ENCODE measurements at places on chromosomes 1 and 21.

DNA sequence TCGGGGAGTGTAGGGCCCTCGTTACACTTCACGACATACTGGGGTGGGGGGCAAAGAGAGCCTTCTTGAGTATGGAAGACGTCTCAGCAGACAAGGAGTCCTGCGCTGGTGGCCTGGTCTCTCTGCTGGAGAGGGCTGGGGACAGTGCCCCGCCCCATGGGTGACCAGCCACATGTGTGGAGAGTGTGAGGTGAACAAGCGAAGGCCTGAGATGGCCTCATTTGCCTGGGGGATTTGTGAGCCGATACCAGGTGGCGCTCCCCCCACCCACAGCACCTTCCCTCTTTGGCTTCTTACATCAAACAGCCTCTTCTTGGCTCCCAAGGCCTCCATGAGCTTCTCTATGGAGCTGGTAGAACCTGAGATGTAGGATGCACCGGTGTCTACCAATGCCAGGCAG is 4.0 kb upstream of the ETNK2 start:
- DNase-seq, result no peak

GRCh38 chr21:25467896-25468295 is 139.4 kb downstream of the MRPL39 start:
- DNase-seq, result no peak

DNA sequence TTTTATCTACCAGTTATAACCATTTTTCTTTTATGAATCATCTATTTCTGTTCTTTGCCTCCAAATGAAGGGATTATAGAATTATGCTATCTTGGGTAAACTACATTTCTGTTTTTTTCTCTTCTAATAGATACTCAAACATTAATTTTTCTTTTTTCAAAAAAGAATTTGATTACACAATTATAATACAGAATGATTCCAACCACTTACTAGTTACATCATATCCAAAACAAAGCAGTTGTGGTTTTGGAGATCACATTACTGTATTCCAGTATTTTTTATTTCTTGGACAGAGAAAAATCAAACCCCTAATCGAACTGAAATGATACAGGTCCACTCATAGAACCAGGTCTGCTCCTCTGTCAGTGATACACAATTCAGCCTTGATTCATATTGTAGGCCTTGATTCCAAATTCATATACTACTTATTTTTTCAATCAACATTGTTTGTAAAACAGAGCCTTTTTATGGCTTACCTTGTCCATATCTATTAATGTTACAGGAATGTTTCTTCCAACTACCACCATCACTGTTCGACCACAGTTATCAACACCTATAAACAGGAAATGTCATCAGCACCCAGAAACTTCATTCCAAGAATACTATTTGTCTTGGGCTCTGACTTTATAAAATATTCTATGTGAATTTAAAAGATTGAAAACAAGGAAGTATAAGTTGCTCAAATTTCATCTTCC is 43.2 kb downstream of the GDAP2 start:
- no peak for DNase-seq

- DNase-seq, result no peak
Observed at GRCh38 chr1:233714631-233715217, 100.8 kb downstream of the KCNK1 start.

DNA sequence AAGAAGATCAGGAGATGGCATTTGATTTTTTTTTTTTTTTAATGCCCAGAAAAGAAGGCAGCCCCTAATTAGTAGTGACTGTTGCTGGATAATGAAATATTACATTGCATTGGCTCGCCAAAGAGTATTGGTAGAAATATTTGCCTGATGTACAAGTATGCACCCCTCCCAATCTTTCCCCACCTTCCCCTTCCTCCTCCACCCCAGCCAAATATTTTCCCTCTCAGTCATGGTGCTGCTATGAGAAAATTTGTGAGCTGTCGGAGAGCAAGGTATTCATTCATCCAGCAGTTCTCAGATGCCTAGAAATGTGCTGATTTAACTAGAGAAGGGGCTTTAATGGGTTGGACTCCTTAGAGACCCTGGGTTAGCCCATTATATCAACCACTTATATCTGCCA is 50.5 kb upstream of the IKBKE start:
- DNase-seq, result no peak

DNA sequence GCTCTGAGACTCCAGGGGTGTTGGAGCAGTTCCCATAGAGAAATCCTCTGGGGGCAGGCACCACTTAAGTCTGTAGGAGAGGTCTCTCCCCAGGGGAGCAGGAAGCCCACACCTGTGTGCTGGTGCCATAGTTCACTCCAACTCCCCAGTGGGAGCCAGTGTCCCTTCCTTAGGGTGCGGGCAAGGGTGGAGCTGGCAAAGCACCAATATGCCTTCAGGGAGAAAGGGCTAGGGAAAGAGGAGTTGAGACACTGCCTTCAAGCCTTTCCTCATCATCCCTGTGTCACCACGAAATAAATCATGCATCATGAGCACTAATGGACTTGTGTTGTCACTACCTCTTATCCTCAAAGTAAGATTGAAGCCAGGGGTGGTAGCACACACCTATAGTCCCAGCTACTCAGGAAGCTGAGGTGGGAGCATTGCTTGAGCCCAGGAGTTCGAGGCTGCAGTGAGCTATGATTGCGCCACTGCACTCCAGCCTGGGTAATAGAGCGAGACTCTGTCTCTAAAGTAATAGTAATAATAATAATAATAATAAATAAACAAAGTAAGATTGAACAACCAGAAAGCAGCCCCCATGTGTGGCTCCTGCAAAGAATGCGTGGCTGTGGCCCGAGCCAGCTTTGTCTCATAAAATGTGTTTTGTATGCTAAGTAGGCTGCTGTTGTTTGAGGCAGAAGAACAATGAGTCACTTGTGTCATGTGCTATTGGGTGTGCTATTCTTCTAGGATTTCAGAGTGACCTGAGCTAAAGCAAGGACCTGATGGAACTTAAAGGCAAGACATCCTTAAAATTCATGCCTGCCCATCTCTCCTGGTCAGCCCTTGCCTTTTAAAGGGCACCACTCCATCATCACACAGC is 6.7 kb upstream of the TIE1 start:
- DNase-seq, result no peak

DNA sequence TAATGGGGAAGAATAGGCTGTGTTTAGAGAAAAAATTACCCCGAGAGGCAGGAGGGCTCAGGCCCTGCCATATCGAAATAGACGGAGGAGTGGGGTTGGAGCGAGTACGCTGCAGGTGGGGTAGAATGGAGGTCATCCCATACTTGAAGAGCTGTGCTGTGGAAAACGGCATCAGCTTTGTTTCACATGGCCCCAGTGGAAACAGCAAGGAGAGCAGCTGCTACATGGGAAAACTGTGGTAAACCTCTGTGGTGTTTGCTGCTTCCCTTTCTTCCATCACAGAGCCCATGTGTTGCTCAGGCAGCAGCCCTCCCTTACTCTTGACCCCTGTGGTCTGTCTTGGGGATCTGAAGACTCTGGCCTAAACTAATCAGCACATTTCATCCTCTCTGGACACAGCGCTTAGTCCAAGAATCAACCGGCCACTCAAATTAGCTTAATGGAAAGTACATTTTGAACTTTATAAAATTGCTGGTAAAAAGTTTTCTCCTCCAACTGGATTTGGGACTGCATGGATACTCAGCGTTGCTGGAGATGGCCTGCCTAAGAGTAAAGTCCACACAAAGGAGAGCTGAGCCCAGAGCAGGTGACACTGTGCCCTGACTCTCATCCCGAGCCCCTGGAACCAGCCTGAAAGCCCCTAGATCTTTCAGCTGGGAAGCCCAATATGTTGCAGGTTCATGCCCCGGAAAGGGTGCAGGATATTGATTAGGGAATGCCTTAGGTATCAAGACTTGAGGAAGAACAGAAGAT is 127.1 kb upstream of the GADD45A start:
- no peak for DNase-seq
